ENCODE measurements at places on chromosomes 2 and 18.
A peak's percentile ranks its signal among the peaks of the same experiment; 100 is the strongest.

- DNase-seq = no peak
These were observed 45.3 kb upstream of the UGP2 start for GRCh38 chr2:63796366-63796765.

DNA sequence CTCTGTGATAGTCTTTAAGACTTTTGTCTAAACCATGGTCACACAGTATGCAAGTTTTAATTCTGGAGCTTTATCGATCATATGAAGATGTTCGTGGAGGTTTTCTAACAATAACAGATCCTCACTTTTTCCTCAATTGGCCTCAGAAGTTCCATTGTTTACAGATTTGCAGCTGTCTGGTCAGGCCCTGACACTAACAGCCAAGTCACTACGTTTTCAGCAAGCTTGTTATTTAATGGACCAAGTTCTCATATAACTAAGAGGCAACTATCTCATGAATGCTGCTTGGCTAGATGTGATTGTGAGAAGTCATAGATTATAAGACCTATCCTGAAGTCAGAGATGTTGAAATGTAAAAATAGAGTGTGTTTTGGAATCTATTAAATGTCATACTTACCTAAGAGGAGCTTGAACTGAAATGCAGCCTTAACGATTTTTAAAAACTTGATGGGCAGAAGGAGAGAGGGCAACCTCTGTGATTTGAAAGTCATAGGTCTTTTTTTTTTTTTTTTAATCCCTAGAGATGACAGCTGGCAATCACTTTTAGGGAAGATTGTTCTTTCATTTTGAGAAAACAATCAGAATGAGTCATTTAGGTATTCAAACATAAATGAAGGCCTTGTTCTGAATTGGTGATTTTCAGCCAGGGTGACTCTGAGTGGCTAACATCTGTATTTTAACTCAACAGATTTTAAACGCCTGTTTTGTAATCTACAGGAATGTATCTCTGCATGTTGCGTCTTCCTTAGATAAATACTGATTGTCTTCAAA lies 48.4 kb upstream of the NEMP2 start:
- DNase-seq = no peak

DNA sequence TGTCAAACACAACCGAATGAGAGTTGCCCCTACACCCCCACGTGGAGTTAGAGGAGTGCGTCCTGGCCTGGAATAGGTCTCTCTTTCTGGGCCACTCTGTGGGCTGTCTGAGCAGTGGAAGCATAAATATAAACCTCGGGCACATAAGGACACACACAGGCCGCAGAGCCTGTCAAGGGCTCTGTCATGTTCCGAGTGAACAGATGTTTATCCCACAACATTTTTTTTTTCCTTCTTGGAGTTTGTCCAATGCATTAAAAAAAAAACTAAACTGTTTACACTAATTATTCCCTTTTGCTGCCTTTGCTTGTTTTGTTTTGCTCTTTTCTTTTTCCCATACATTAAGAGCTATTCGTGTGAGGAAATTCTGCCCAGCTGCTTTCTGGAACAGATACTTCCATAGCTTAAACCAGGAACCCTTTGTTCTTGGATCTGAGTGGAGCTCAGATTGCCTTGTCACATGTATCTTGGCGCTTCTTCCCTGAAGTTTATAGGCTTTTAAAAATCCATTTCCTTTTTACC lies 228.3 kb upstream of the FOSL2 start:
- peak; percentile 34 for DNase-seq

GRCh38 chr2:168120730-168121129 lies 126.7 kb downstream of the STK39 start:
- no peak for DNase-seq

GRCh38 chr2:223053484-223054192 lies 1.6 kb downstream of the KCNE4 start:
- DNase-seq = peak; percentile 33

GRCh38 chr2:165587335-165587938 lies 117.9 kb downstream of the CSRNP3 start:
- DNase-seq = no peak

- peak; percentile 74 for DNase-seq
These were observed 19.3 kb downstream of the GPD2 start for GRCh38 chr2:156455361-156455975.

DNA sequence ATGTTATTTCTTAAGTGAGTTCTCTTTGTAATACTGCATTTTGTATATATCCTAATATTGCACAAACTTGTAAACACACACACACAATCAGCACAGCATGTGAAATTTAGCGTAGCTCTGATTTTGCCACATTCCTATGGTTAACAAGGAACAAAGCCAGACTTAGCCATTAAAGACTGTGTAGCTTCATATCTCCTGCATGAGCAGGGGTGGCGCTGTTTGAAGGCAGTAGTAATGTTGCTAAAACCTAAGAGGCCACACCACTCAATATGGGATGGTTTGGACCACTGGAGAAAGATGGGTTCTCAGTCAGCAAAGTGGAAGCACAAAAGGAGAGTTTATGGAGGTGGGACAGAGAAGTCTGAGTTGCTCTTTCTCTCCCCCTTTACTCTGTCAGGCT lies 61.1 kb upstream of the RND3 start:
- DNase-seq = peak; percentile 43

GRCh38 chr2:156790343-156791037 lies 354.3 kb downstream of the GPD2 start:
- no peak for DNase-seq

- DNase-seq = no peak
These were observed 127.8 kb downstream of the VIT start for GRCh38 chr2:36824273-36824672.

GRCh38 chr18:61851279-61851678 lies 41.5 kb downstream of the RNF152 start:
- no peak for DNase-seq

DNA sequence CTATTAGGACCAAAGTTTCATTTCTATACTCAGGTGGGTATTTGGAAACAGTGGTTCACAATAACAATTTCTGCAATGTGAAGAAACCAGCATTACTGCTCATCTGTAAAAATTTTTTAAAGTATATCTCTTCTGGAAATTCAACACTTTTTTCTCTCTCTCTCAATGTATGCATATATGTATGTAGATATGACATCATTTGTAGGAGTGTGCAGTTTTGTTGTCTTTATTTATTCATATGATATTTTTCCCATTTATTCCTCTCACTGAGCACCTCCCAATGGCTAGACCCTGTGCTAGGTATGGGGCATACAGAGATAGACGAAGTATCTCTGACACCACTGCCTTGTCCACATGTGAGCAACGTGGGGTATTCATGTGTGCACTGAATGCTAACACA lies 58.3 kb downstream of the RDH14 start:
- DNase-seq = no peak

All from cardiac fibroblast (primary cell).